Activated gamma-delta T cell treated with Interleukin-2 at 50 U/mL for 16 hours (primary cell): ENCODE measurements at places on chromosomes 2 and 18.
A peak's percentile ranks its signal among the peaks of the same experiment; 100 is the strongest.

DNA sequence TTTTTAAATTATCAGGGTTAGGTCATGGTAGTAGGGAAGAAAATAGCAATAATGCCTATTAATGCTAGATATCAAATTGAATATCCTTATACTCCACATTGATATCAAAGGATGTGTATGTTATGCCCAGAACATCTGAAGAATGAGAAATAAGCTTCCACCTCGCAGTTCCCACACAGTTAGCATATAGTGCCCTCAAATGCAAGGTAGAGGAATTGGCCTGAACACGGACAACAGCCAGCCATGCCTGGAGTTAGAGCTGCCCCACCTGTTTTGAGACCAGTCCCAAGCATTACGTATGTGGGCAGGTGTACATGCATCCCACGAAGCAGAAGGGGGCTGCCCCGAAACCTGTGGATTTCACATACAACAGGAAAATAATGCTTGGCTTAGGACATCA lies 79.6 kb downstream of the SUMO1 start:
- DNase-seq: no peak

- DNase-seq: no peak
Observed at GRCh38 chr2:62586981-62587380, 81.0 kb upstream of the TMEM17 start.

GRCh38 chr2:136796339-136796738 lies 31.0 kb downstream of the THSD7B start:
- no peak for DNase-seq

DNA sequence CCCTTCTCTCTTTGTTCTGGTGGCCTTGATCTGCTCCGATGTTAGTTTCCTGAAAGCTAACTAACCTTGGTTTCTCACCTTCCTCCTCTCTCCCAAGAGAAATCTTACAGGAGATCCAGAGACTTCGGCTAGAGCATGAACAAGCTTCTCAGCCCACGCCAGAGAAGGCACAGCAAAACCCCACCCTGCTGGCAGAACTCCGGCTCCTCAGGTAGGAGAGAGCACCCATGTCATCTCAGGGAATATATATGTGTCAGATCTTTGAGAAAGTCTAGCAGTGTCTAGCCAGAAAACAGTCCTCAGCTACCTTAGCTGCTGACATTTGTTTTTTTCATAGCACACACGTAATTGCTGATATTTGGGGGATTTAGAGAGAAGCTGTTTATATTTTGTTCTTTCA lies 148.1 kb downstream of the DTNA start:
- DNase-seq: no peak

DNA sequence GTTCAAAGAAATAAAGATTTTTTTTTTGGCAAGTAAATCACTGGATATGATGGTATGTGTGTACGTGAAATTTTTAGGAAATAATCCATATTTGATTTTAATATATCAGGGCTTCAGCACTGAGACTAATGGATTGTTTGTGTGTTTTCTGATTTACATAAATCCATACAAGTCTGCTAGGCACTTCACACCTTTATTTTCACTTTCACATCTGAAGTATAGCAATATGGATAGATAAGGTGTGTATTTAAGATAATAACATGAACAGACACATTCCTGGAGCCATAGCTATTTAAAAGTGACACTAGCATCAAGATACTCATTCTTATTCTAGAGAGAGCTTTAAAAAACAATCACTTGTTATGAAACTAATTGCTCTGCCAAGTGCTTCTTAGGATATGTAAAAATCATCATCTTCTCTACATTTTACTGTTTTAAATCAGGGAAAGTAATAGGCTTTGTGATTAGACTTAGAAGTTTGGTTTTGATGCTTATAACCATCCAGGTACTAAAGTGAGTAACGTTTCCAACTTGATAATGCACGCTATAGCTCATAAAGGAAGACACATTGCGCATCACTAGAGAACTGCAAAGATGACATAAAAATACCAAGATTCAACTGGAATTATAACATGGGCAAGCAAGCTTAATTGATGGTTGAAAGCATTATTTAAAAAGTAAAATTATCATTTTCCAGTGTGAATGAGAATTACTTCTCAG lies 208.9 kb downstream of the ZEB2 start:
- DNase-seq: no peak

GRCh38 chr2:96153291-96153713 lies 8.1 kb upstream of the DUSP2 start:
- no peak for DNase-seq

DNA sequence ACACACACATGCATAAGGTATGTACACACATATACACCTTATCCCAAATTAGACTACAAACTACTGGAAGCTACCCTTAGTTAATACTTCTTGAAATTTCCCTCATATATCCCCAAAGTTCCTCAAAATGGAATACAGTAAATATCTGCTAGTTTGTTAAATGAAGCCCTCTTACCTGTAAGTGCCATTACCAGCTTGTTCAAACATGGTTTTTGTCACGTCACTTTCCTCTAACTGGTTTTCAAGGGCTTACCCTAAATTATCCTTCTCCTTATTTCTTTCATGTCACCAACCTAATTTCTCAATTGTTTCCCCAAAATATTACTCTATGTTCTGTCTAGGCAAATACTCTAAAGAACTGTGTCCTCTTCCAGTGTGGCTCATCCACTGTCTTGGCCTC lies 24.4 kb upstream of the KIDINS220 start:
- no peak for DNase-seq

DNA sequence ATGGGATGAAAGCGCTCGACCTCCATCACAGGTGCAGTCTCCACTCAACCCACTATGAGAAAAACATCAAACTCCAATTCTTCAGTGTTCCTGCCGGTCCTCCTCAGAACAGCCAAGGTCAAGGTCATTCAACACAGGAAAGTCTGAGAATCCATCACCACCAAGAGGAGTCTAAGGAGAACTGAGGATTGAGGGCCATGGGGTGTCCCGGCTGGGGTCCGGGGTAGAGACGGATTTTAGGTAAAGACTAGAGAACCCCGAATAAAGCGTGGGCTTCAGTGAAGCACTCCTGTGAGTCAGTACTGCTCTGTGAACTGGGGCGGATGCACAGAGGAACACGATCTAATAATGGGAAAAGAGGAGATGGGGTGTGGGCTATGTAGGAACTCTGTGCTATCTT lies 41.8 kb downstream of the PTGR3 start:
- no peak for DNase-seq

GRCh38 chr2:207073801-207074678 lies 91.7 kb downstream of the KLF7 start:
- no peak for DNase-seq

DNA sequence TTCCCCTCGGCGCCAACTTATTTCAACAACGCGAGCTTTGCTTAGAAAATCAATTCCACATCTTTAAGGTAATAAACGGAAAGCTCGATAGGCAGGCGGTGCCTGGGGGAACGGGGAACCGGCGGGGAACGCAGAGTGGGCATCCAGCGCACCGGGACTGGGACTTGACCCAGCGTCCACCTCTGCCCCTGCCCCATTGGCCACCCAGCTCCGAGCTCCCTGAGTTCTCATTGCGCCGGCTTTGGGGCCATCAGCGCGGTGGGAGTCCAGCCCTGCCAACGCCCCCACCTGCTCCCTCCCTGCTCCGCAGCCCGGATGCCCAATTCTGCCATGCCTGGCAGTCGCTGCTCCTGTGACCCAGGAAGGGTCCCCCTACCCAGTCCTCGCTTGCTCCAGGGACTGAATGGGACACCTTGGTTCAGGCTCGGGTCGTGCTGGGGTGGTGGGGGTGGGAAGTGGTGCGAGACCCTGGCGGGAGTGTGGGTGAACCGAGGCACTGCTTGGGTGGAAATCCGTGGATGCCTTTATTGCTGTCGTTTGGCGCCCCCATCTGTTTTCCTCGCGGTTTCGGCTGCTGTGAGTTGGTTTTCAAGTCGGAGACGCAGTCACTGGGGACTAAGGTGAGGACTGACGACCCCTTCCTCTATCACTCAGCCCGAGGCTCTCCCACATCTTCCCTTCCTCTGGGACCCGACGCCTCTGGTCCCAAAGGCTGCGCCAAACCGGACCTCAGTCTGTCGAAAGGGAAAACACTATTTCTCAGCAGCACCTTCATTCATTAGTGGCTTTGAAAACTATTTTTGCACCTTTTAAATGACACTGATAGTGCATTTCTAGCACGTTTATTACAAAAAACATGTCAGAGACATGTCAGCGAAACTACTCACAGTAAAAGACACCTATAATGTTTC lies 2.4 kb upstream of the EVX2 start:
- no peak for DNase-seq

GRCh38 chr2:105379741-105380186 lies 19.1 kb downstream of the FHL2 start:
- DNase-seq: no peak

GRCh38 chr2:8452979-8453903 lies 228.6 kb upstream of the ID2 start:
- DNase-seq: no peak

- DNase-seq: no peak
Observed at GRCh38 chr2:202494300-202495229, 118.4 kb downstream of the BMPR2 start.

DNA sequence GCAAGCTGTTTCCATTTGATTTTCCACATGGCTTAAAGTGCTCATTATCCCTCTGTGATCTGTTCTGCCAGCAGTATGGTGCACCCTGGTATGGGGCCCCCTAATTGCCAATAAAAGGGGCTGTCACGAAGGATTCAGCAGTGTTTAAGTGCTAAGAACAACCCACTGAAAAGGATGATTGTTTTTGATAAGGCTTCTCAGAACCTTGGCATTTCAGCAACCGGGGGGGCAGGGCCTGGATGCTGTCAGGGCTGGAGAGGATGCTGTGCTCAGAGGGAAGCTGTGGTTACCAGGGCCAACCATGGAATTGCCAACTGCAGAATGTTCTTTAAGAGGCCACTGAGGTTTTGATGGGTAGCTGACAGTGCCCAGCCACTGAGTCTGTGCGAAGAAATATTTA lies 117.8 kb downstream of the CTIF start:
- DNase-seq: no peak

DNA sequence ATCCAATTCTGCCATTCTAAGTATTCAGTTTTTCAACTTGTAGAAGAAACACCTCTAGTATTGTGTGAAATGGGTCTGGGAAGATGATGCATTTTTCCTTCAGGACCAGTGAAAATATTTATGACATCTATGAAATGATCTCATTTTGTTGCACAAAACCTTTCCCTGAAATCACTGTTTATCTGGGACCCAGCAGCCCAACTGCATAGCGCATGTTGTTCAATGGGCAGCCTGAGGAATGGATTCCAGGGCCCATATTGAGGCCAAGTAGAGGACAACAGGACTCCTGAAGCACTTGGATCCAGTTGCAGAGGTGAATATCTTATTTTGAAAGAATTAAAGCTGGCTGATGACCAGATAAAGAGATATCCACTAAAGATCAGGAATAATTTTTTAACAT lies 7.3 kb downstream of the RBMS1 start:
- DNase-seq: no peak

GRCh38 chr2:176514805-176515500 lies 245.7 kb downstream of the MTX2 start:
- DNase-seq: no peak

- no peak for DNase-seq
Observed at GRCh38 chr2:54579061-54579681, 123.0 kb downstream of the SPTBN1 start.

DNA sequence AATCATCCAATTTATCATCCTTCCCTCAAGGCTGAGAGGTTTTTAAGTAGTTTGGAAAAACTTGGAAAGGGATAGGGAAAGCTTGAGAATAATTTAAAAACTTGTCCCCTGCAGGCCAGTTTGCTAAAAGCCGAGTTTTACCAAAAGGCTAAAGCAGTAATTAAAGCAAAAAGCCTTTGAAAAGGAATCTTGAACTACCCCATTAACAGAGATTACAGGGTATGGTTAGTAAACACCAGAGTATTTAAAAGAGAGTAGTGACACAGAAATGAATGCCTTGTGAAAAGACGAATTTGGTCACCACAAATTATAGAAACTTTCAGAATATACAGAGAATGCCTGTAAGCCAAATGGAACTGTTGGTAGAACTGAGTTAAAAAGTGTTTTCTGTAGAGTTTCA lies 85.0 kb downstream of the FMNL2 start:
- DNase-seq: no peak

GRCh38 chr2:100427627-100428258 lies 10.3 kb upstream of the CHST10 start:
- peak; percentile 64 for DNase-seq

DNA sequence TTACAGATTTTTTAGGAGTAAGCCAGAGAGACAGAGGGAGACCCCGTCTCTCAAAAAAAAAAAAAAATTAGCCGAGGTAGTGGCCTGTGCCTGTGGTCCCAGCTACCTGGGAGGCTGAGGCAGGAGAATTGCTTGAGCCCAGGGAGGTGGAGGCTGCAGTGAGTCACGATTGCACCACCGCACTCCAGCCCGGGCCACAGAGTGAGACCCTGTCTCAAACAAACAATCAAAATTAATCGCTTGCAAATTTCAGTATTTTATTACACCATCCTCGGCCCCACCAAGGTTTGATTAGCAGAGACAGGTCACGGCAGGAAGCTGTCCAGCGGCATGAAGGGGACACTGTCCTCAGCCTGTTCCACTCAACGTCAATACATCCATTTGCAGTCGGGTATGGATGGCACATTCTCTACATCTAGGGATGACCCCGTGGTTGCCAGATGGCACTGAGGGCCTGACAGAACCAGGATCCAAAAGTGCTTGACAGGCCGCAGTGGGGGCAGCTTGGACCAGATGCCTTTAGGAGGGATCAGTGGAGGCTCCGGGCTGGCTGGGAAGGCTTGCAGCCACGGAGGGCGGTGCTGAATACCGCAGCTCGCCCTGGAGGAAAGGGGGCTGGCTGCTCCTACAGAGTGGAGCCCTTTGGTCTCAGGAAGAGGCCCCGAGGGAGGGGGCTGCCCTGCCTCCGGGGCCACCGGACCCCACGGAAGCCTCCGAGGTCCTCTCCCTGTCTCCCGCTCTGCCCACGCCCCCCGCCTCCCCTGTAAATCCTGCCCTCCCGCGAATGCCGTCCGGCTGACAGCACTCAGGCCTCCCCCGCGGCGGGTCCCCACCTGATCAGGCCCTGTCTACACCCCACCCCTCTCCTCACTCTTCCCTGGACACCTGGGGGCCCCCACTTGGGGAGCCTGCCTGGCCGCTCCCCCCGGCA lies 13.1 kb downstream of the ASPRV1 start:
- no peak for DNase-seq
